ENCODE measurements at places on chromosomes 6 and 20.

GRCh38 chr20:24805456-24806238, 143.4 kb upstream of the CST7 start:
- no peak for DNase-seq

- no peak for DNase-seq
Observed at GRCh38 chr20:45218124-45218523, 3.0 kb upstream of the SEMG2 start.

DNA sequence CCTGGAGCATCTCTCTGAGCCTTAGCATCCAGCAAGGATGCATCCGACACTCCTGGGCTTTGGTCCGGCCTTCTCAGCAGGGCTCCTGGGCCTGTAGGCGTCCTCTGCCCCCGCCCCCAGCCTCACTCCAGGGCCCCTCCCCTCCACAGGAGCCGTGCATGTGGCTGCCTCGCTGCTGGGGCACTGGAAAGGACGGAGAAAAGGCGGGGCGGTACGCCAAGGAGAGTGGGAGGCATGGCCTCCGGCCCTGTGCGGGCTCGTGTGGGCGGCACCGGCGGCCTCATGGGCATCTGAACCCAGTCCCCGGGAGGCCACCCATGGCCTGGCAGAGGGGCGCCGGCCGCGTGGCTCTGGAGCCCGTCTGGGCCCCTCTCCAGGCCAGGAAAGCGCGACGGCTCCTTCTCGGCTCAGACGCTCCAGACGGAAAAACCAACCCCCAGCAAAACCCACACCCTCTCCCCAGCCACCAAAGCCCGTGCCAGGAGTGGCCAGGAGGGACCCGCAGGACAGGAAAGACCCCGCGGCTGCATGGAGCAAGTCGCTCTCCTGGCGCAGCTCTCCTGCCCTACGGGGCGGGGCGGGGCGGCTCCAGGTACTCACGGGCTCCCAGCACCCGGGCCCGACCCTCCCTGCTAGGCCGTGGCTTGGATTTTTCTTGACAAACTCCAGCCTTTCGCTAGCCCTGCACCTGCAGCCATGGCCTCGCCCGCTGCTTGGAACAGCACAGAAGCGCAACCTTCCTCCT, 419.9 kb downstream of the QKI start:
- no peak for DNase-seq

GRCh38 chr6:31321820-31322219, 35.2 kb downstream of the HLA-B start:
- no peak for DNase-seq

GRCh38 chr20:23212011-23212410, 125.9 kb upstream of the CD93 start:
- DNase-seq, result no peak

GRCh38 chr20:37636977-37637376, 56.9 kb upstream of the CTNNBL1 start:
- DNase-seq, result no peak

GRCh38 chr20:44632103-44632752, 19.3 kb downstream of the ADA start:
- no peak for DNase-seq

DNA sequence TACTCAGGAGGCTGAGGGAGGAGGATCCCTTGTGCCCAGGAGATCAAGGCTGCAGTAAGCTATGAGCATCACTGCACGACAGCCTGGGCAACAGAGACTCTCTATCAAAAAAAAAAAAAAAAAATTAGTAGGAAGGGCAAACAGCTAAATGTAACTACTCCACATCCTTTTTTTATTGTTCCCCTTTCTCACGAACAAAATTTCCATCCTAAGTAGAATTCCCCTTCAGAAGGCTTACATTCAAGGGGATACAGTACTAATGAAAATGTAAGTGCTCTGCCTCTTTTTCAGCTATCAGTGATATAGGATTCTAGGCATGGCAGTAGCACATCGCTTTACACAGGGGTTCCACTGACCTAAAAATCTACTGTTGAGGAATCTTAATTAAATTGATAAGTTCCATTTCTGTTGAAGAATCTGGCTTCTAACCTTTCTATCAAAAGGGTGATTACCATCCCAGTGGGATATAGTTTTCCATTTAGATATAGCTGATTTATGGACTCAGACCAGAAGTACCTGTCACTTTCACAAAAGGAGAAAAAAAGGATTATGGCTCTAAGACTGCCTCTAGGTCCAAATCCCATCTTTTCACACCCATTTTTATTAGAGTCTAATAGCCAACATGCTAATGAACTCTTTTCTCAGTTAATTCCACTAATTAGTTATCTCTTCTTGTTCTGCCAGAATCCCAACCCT, 2.6 kb downstream of the B4GALT5 start:
- no peak for DNase-seq

DNA sequence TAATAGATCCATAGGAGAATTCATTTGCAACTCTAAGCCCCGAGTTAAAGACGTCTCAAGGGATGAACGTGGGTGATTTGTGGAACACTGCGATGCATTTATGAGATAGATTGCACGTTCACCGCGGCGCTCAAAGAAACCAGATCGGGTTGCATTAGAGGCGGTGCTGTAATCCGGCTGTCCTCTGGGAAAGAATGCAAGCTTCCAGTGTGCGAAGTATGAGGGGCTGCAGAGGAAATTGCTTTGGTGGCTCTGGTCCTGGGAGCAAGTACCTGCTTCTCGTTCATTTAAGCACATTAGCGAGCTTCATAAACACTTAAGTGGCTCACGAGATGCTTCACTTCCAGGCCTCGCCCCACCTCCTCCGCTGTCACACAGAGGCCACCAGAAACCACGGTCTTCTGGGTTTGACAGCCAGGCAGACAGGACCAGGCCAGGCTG, 182.3 kb downstream of the CDH4 start:
- no peak for DNase-seq

DNA sequence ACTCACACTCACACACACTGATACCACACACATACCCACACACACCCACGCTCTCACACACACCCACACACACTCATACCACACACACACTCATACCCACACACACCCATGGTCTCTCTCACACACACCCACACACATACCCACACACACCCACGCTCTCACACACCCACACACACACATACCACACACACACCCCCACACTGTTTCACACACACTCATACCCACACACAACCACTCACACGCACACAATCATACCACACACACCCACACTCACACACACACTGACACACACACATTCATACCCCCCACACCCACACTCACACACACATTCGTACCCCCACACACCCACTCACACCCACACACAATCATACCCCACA, 158.1 kb downstream of the SMOC2 start:
- no peak for DNase-seq

- DNase-seq, result no peak
Observed at GRCh38 chr20:61922411-61922810, 143.3 kb downstream of the TAF4 start.

DNA sequence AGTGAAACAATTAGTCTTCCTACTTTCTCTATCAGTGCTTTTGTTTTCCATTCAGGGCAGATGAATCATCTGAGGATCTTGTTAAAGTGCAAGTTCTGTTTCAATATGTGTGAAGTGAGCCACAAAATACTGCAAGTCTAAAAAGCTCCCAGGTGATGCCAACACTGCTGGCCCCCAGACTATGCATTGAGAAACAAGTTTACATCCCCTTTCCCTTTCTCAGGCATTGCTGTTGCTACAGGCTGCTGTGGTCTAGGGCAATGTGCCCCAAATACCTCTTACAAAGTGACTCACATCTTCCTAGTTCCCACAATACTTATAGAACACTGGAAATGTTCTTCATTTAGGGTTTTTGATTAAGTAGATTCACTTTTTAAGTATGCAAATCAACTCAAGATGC, 31.8 kb downstream of the ABRACL start:
- no peak for DNase-seq

DNA sequence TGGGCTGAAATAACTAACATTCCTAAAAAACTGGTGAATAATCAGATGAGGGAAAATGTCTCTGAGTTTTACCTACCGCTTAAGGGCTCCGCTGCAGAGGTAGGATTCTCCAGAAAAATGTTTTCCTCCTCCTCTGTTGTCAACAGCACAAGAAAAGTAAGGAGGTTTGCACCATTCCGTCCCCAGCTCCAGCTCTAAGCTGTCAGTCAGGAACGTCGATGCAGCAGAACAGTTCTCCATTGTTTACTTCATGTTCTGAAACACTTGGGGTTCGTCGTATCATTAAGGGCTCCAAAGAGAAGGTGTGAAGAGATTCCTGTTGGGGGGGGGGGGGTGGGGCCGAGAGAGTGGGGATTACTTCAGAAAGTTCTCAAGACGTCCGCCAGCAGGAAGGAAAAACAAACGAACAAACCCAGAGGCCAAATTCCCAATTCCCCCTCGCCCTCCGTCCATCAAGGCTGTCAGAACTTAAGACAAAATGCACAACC, 734 bp downstream of the MMS22L start:
- DNase-seq, result peak; percentile 2

GRCh38 chr20:25148181-25148981, 47.1 kb upstream of the ENTPD6 start:
- no peak for DNase-seq

DNA sequence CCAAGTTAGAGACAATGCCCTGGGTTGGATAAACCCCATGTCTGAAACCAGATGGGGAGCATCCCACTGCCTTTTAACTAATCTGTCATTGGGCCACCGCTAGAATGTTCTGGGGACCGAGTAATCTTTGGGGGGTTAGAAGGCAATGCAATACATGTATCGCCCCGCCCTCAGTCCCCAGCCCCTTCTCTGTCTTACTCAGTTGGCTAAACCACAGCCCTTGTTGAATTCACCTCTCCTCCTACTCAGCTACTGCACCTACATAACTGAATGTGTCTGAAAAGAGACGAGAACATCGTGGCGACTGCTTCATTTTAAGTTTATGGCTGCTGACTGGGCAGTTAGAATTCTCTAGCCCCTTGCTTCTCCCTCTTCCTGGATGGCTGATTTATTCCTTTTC, 15.1 kb upstream of the CCR6 start:
- DNase-seq, result no peak

GRCh38 chr6:16324606-16325225, 86.3 kb downstream of the GMPR start:
- DNase-seq, result no peak

- no peak for DNase-seq
Observed at GRCh38 chr6:139882234-139882633, 507.8 kb upstream of the CITED2 start.

- DNase-seq, result no peak
Observed at GRCh38 chr6:94562846-94563245, 1014.5 kb upstream of the MANEA start.

DNA sequence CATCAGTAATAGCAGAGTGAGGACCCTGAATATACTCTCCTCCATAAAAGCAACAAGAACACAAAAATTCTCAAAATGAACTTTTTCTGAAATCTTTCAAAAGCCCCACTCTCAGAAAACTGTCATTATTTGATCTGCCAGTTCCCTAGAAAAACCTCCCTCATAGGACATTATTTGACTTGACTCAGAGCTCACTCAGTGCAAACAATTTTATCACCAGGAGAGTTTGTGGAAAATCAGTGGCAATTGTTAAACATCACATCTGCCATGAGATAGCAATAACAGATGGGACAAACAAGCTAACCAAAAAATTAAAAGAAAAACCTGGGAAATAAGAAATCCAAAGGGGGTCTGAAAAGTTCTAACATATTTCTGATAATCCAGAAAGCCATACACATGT, 100.0 kb downstream of the ATG5 start:
- no peak for DNase-seq

GRCh38 chr20:63292292-63292701, 689 bp upstream of the COL20A1 start:
- DNase-seq, result no peak

GRCh38 chr6:170459451-170459850, 93.7 kb downstream of the PSMB1 start:
- peak; percentile 44 for DNase-seq

DNA sequence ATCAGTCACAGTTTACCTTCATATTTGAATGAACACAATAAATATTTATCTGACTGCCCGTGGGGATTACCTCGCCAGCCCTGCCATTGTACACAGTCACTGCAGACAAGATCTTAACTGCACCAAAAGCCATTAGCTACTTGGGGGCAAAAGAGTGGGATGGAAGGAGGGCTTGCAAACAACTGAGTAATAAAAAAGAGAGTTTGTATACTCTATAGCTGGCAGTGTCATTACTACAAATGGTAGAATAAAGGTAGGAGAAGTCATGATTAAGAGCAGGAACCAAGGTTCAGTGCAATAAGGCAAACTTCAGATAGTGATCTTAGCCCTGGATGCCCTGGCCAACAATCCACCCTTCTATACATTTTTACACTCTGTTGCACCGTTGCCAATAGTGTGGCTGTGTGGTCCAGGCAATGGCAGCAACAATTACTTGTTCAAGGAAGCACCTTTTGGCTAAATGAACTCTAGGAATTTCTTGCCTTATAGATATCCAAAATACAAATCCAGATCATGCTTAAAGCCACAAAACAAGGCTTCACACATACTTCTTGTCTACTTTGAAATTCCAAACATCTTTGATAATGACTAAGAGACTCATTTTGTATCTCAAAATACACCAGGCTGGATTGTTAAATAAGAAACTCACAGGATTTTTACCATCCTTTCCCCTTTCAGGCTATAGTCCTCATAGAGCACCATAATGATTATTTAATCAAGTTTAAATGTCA, 955.4 kb upstream of the ADGRB3 start:
- no peak for DNase-seq

DNA sequence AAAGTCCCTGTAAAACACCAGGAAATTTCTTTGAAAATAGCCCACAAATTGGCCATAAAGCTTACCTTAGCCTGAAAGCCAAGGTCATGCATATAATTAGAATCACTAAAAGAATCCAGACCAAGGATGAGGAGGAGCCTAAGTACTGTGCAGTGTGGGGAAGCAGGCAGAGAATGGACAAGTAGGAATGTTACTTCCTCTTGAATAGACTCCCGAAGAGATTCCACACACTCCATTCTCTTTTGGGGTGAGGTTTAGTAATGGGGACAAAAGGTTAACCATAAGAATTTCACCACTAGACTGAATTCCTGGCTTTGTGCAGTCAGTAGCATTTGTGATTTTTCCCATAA, 27.5 kb upstream of the MARCKS start:
- DNase-seq, result no peak

- DNase-seq, result no peak
Observed at GRCh38 chr6:142132625-142133024, at the start of gene GJE1. TSS of gene GJE1 (plus strand) at chr6:142132925. CDS start at chr6:142133159, 234 bp downstream.

GRCh38 chr6:32816746-32817204, at the start of gene HLA-DOB:
TSS of gene HLA-DOB (minus strand) at chr6:32817002. CDS start at chr6:32816951, 51 bp downstream.
- peak; percentile 44 for DNase-seq

DNA sequence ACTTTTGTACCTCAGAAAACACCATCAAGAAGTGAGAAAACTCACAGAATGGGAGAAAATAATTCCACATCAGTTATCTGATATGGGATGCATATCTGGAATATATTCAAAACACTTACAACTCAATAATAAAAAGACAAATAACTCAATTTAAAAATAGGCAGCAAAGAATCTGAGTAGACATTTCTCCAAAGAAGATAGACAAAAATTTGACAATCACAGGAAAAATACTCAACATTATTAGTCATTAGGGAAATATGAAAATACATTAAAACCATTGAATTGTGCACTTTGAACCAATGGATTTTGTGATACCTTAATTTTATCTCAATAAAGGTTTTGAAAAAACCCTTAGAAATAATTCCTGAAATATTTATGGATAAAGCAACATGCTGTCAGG, 36.9 kb upstream of the STMND1 start:
- DNase-seq, result no peak
